ENCODE measurements at places on chromosomes 12 and 14.

DNA sequence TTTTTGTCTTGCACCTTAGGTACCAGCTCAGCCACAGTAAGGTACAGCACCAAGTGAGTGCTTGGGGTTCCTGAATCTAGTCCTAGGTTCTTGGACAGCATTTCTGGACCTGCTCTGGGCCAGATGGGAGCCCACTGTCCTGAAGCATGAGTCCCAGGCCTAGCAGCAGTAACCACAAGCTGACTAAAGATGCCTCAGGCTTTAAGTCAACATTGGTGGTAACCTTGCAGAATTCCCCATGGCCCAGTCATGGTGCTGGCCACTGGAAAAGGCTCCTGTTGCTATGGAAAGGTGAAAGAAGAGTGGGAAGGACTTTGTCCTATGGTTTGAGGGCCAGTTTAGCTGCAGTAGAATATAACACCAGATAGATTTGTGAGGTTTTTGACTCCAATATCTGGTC, 86.9 kb upstream of the CLEC14A start:
- DNase-seq = no peak

DNA sequence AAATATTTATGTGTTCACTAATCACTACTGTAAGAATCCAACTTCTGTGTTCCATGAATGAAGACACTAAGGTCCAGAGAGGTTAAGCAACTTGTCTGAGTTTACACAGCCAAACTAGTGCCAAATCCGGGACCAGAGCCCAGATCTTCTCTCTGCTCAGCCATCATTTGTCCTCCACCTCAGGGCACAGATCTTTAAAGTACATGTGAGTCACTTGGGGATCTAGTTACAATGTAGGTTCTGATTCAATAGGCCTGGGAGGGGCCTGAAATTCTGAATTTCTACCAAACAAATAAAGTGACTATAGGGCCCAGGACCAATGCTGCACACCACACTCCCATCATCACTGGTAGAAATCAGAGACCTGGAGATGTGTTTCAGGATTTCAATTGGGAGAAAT, 162.9 kb downstream of the GXYLT1 start:
- DNase-seq = no peak

- DNase-seq = no peak
Observed at GRCh38 chr14:50937325-50937724, 7.0 kb downstream of the PYGL start.

DNA sequence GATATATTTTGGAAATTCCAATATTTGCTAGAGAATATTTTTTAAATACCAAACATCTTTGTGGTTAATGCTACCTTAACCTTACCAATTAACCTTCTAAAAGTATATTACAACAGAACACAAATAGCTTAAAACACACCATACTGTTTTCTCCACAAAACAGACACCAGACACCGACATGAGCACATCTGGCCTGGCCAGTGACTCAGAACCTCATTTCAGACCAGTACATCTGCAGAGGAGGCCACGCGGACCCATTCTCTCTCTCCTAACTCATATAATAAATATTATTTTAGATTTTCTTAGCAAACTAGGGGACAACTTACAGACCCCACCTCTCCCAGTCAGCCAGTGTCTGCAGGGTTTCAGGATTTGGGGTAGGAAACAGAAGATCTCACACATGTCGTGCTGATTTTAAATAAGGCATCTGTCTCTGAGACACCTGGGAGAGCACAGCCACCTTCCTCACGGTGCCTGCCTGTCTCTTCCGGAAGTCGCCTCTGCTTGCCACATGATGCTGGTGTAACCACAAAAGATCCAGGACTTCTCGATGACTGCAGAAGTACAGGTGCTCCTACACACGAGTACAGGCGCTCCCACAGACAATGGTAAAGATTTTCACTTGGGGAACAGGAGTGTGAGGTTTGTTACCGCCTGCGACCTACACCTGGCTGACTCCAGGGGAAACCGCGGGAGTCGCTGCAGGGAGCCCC, 9.7 kb upstream of the ANKLE2 start:
- DNase-seq = peak; percentile 89

- DNase-seq = no peak
Observed at GRCh38 chr12:105331805-105332251, 1.3 kb downstream of the C12orf75 start.

DNA sequence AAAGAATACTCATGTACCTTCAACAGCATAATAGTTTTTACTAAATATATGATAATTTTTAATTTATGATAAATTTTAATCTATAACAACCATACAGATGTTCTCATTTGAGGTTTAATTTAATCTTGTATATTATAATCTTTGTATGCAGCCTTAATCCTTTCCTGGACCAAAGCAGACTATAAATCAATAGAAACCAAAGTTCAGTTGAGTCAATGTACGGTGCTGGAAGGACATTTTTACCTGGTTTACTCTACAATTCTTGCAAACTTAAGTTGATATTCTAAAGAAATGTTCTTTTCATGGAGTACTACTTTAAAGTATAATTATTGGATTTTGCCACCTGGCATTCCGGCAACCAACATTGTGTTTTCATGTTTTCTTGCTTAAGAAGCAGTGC, 118.0 kb downstream of the STAB2 start:
- DNase-seq = no peak

- peak; percentile 46 for DNase-seq
Observed at GRCh38 chr12:49636979-49637755, 13.8 kb downstream of the PRPF40B start.

GRCh38 chr12:124565656-124566160, 1.7 kb downstream of the NCOR2 start:
- no peak for DNase-seq

- no peak for DNase-seq
Observed at GRCh38 chr12:110860833-110861296, 14.1 kb downstream of the CCDC63 start.

DNA sequence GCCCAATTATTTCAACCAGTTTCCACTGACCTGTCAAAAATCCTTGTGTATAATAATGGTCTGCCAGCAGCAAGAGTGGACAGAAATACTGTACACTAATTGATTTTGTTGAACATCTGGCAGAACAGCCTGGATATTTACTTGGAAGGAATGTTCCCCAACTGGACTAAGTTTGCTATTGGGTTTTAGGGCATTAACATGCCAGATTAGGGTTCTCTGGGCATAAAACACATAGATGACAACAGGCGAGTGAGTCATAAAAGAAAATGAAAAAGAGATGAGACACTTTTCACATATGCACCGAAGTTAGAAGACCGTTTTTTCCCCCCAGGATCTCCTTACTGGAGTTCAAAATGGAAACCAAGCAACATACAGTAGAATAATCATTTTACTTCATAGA, 236.3 kb upstream of the NAV3 start:
- no peak for DNase-seq

DNA sequence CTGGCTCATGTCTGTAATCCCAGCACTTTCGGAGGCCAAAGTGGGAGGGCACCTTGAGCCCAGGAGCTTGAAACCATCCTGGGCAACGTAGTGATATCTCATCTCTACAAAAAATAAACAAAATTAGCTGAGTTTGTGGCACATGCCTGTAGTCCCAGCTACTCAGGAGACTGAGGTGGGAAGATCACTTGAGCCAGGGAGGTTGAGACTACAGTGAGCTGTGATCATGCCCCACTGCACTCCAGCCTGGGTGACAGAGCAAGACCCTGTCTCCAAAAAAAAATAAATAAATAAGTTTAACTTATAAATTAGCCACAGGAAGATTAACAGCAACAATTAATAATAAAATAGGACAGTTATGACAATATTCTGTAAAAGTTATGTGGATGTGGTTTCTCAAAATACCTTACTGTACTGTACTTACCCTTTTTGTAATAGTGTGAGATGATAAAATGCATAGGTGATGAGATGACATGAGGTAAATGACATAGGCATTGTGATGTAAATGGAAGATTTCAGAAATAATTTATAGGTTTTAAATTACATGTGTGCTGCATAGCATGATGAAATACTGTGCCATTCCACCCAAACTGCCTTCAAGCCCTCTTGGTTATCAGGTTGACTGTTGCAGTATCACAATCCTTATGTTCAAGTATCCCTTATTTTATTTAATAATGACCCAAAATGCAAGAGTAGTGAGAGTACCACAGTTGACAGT, 22.0 kb downstream of the USP15 start:
- DNase-seq = no peak

DNA sequence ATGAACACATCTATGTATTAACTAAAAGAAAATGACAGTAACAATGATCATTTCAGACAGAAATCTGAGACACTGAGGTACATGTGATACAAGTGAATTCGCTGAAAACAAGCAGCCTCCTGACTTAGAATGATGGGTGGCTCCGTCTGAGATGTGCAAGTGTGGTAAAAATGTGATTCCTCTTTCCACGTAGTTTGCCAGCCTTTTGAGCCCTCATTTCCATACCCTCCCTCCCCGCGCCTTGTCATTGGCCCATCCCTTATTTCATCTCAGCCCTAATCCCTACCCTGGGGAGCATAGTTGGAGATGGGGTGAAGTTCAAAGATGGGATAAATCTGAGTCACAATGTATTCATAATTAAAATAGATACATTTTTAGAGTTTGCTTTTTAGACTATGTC, 107.8 kb downstream of the BMP4 start:
- DNase-seq = no peak

DNA sequence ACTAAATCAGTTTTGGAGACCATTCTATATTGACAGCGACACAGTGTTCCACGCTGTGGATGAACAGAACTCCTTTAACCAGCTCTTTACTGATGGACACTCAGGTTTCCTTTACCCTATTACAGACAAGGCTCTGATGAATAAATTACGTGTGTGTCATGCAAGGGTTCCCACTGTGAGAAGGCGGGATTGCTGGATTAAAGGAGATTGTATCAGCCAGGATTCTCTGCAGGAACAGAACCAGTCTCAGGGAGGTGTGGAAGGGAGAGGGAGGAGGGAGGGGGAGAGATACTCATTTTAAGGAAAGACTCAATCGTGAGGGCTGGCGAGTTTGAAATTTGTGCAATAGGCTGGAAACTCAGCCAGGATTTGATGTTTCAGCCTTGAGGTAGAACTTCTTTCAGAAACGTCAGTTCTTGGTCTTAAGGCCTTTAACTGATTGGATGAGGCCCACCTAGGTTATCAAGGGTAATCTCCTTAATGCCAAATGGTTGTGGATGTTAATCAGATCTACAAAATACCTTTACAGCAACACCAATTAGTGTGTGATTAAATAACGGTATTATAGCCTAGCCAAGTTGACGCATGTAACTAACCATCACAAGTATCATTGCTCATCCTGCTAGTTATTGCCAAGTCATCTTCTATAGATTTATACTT, 104.0 kb downstream of the GCH1 start:
- no peak for DNase-seq

DNA sequence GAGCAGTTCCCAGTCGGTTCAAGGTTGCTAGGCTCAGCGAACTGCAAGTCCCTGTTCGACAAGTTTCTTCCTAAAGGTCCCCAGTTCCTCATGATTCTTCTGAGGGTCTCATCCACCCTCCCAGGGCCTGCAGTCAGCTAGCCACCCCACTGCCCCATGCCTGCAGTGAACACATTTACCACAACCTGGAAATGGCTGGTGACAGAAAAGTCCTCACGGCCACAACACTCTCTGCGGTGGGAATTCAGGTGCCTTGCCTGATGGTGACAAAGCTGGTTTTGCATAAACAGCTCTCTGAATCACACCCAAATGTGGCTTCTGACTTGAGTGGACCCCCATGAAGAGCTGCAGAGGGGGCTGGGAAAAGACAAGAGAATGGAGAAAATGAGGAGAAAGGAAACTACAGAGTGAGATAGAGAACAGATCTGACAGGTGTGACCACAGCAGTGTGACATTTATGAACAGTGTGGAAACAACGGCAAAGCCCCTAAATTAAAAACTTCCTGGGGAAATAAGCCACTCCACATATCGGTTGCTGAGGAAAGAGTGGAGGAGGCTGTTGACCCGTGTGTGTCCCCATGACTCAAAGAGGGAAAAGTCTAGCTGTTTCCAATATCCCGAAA, 1.3 kb upstream of the CD27 start:
- no peak for DNase-seq

DNA sequence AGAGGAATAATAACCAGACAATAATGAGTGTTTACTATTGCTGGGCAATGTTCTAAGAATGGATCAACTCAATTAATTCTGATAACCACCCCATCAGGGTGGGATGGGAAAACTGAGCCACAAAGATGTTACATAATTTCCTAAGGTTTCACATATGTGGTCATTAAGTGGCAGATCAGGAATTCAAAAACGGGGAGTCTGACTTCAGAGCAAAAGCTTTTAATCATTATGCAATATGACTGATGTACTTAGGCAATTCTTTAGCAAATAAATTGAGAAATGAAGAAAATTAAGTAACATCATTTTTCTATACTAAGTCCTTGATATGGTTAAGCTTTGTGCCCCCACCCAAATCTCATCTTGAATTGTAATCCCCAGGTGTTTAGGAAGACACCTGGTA, 53.4 kb downstream of the PLCZ1 start:
- no peak for DNase-seq

- no peak for DNase-seq
Observed at GRCh38 chr14:27127838-27128237, 530.0 kb upstream of the NOVA1 start.

DNA sequence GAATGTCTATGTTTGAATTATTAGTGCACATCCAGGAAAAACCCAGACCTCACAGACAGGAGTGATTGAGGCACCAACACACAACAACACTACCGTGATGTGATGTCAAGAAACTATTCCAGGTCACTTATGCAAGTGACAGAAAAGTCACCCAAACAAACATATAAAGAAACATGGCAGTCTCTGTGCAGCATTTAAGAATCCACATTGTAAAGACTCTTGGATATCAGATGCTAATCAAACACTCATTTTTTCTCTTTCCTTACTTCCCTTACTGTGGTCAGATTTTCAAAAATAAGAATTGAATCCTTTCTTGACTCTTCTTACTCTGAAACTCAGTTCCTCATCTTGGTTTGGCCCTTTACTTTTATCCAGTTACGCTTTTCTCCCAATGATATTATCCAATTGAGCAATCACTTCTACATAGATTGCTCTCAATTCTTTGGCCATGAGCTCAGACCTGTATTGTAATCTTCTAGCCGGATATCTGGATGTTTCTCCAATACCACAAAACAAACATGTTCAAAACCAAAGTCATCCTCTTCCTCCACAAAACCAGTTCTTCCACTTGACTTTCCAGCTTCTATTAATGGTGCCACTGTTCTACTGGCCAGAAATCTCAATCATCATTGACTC, 115.4 kb downstream of the DUSP6 start:
- DNase-seq = no peak

- no peak for DNase-seq
Observed at GRCh38 chr12:120212301-120212700, 11.4 kb upstream of the RPLP0 start.

GRCh38 chr14:86168371-86168770, 638.4 kb downstream of the FLRT2 start:
- DNase-seq = no peak

DNA sequence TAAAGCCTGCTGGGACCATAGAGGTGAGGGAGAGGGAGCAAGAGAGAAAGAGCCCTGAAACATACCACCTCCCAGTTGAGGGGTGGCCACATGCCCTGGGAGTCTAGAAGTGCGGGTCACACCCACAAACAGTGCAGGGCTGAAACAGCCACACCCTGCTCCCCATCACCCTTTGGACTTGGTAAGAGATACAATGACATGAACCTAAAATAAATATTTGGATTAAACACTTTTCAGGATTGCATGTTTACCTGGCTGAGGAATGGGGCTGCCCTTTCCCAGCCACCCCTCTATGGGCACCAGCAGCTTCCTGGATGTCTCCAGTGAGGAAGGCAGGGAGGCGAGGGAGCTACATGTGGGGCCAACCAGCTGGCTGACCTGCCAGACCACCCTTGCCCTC, 39.0 kb upstream of the TC2N start:
- DNase-seq = no peak
